ENCODE measurements at places on chromosomes 12 and 14.
A peak's percentile ranks its signal among the peaks of the same experiment; 100 is the strongest.

GRCh38 chr14:23299211-23299957, 3.3 kb downstream of the PPP1R3E start:
- DNase-seq: no peak

DNA sequence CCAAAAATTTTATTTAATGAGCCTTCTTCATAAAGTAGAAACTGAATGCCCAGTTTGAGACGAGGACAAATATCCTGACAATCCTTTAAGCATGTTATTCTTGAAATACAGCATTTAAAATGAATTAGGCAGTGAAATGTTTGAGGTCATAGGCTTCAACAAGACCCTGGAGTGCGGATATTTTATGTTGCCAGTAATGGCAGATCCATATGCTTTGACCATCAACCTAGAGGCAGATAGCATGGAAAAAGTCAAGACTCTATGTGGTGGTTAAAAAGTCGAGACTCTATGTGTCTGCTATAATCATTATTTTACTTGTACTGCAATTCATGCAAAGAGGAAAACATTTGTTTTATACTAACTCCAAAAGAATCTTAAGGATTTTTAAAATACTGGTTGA, 2.0 kb upstream of the MAP4K5 start:
- DNase-seq: no peak

DNA sequence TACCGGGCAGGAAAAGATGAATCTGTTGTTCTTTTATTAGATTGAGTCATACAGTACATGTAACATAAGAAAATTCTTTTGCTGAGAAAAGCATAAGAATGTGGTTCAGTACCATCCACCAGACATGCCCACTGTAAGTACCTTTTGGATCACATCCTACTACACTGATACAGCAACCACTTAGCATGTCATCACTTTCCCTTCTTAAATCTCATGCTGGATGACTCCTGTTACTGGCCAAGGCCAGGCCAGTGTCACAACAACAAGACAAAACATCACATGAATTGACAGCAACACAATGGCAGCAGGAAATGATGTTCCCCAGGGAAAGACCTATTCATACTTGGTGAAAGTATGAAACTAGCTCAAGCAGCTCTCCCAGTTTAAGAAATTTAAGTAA, 46.4 kb downstream of the STXBP6 start:
- DNase-seq: no peak

- no peak for DNase-seq
Observed at GRCh38 chr14:87325741-87326140, 667.2 kb downstream of the GALC start.

DNA sequence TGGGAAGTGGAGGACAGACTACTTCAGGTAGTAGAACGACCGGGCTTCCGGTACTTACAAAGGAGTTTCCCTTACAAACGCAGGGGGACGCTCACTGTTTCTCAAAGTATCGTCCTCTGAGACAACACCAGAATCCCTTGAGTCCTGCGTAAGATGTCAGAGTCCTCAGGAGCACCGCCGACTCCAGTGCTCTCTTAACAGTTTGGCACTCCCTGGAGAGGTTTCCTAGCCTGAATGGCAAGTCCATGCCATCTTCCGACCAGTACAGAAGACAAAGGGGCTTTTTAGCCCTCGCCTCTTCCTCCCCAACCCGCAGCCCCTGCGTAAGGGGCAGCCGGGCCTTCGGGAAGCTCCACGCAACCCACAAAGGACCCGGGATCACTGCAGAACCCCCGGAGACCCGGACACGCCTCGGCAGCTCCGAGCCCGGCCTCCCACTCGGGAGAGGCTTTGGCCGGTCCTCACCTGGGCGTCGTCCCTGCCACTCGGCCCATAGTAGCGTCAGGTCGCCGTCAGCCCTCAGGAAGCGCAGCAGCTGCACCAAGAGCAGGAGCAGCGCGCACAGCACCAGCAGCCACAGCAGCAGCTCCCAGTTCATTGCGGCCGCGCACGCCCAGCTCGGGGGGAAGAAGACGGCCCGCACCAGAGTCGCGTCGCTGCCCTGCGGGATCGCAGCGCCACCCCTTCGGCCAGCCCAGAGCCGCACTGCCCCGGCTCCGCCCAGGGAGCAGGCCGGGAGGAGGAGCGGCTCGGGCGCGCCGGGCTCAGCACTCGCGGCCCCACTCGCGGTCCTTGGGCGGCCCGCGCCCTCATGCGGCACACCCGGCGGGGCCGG, at the start of gene DHRS7:
TSS of gene DHRS7 (minus strand) at position 687 of the 835 bp plus-strand sequence. CDS start at position 598, 89 bp downstream.
- DNase-seq: peak; percentile 33

DNA sequence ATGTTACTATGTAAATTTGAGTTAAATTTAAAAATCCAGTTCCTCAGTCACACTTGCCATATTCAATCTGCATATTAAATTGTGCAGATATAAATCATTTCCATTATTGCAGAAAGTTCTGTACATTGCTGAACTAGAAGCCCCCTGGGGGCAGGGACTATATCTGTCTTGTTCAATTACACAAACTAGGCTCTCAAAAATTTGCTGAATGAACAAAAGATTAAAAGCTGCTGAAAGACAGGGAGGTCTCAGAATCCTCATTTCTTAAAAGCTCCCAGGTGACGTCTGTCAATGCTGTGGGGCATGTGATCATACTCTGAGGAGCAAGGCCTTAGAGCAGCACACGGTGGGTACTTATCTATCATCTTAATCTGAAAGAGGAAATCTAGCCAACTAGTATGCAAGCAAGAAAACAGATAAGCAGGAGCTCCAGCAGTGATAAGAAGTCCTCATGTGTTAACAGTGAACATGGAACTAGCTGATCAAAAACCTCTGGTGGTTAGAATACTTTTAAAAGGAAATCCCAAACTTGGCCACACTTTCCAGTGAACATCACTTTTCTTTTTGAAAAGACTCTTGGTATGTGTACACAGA, 60.5 kb downstream of the APPL2 start:
- DNase-seq: no peak
